ENCODE measurements at places on chromosomes 7 and 10.

GRCh38 chr10:89373916-89374711 lies 3.7 kb upstream of the IFIT1B start:
- DNase-seq, result no peak

DNA sequence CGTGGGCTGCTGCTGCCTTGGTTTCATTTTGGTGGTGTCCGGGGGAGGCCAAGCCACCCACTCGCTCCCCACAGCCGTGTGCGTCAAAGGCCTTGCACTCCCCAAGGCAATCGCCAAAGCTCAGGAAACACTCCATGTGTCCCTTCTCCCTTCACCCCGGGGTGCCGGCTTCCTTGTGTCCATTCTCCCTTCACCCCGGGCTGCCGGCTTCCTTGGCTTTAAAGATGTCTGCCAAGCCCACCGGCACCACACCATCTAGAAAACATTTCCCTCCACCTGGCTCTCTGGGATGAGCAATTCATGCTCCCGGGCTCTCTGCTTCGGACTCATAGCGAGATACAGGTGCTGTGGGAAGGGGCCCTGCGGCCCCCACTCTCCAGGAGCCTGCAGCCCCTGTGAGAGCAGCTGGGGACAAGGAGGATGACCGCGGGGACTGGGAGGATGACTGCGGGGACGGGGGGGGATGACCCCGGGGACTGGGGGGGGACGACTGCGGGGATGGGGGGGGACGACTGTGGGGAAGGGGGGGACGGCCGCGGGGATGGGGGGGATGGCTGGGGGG lies 322.1 kb downstream of the DNAJB6 start:
- no peak for DNase-seq

DNA sequence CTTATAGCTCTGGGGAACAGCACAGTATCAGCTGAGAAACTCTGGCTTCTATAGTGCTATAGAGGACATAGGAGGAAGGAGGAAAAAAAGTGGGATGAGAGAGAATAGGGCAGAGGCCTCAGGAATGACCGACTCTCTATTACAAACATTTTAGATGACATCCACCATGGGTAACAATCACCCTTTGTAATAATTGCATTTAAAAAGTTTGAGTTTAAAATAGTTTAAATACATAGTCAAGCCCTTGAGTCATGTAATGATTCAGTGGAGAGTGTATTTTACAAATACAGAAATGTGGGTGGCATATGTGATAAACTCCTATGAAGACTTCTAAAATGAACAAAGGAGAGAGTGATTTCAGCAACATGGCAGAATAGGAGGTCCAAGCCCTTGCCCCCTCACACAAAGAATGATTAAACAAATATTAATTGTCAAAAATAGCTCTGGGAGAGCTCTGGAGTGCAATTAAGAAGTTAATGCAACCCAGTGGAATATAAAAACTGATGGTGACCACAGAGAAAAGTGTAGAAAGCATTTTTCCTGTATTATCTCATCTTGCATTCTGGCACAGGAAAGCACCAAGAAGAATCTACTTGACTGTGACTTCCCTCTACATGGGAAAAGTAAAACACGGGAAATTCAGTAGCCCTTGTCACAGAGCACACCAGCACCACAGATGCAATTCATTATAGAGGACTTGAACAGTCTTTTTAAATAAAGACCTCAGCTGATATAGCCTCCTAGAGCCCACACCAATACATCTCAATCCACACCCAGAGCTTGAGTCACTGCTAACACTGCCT lies 569.0 kb upstream of the SORCS1 start:
- DNase-seq, result no peak

- DNase-seq, result no peak
Observed at GRCh38 chr7:129271500-129272355, 46.9 kb downstream of the AHCYL2 start.

- no peak for DNase-seq
Observed at GRCh38 chr7:149415391-149416071, 45.3 kb downstream of the ZNF777 start.

GRCh38 chr7:43516581-43517342 lies 66.1 kb upstream of the STK17A start:
- DNase-seq, result no peak

- DNase-seq, result no peak
Observed at GRCh38 chr10:70918851-70919530, 30.6 kb upstream of the PCBD1 start.
